ENCODE measurements at places on chromosomes 7 and 10.

DNA sequence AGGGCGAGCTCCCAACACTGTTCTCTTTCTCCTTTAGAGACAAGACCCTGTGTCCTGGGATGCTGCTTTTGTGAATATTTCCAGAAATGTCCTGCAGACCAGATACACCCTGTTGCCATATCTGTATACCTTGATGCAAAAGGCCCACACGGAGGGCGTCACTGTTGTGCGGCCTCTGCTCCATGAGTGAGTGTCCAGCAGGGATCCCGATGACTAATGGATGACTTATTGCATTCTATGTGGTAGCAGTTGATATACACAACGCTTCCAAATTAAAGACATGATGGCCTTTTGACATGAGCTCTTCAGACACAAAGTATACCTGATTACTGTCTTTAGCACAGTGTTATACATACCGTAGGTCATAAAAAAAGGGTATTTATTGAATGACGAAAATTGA is 45.0 kb upstream of the MGAM2 start:
- no peak for DNase-seq

- no peak for DNase-seq
Measured at GRCh38 chr10:77548671-77549070, 88.9 kb downstream of the KCNMA1 start.

GRCh38 chr7:46210467-46210866 is 289.4 kb upstream of the IGFBP3 start:
- DNase-seq = no peak

- DNase-seq = no peak
Measured at GRCh38 chr7:106623853-106624252, 37.1 kb downstream of the CCDC71L start.

DNA sequence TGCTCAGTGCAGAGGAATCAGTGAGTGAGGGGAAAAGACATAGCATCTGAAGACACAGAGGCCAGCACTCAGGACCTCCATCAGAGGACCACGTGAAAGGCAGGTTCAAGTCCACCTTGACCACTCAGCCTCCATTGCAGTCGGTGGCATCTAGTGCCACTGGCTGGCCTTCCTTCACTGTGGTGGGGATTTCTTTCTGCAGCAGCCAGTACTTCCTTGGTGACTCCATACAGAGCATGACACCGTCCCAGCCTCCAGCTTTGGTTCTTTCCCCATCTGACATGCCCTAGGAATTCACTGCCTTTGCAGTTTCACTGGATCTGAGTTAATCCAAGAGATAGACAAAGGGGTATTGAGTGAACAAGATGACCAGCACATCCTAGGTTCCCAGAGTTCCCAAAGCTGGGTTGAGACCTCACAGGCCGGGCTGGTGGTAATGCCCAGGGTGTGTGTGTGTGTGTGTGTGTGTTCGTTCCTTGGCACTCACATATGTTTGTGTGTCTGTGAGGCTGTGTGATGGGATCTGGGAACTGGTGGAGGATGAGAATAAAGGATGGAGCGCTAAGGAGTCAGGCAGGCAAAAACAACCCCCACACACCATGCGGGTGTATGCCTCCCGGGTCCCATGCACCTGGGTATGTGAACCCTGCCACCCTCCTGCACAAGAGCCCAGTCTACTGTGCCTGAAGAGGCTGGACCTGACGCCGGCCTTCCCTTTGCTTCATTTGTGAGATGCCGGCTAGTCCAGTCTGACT is 57.8 kb downstream of the SYPL1 start:
- no peak for DNase-seq

DNA sequence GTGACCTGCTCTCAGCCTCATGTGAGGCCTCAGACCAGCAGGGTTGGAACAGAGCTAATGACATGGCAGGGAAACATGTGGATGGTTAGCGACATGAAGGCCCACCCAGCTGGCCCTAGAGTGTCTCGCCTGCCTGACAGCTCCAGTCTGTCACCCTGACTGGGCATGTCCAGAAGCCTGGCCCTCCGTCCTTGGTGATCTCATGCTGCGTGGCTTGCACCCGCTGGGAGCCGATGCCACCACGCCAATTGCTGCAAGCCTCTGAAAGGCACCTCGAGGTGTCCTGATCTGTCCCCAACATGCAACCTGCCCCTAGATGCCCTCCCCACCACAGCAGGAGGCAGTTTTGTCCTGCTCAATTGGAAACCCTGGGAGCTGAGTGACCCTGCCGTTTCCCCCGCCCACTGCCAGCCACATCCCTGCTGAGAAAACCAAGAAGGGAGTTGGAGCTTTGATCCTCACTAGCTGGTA is 27.8 kb upstream of the RET start:
- DNase-seq = no peak

GRCh38 chr10:10722422-10722821 is 295.2 kb upstream of the CELF2 start:
- DNase-seq = no peak

DNA sequence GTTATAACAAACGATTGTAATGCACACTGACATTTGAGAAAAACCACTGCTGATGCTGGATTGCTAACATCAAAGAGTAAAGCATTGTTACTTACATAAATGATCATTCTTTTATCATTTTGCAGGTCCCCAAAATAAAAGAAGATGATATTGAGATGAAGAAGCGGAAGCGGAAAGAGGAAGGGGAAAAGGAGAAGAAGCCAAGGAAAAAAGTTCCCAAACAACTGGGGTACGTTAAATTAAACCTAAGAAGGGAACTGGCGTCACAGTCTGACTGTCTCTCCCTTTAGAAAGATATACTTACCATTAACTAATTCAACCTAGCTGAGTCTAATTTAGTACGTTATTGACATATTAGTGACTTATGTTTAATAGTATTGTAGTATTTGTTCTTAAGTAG is 28.1 kb downstream of the UBN2 start:
- no peak for DNase-seq

DNA sequence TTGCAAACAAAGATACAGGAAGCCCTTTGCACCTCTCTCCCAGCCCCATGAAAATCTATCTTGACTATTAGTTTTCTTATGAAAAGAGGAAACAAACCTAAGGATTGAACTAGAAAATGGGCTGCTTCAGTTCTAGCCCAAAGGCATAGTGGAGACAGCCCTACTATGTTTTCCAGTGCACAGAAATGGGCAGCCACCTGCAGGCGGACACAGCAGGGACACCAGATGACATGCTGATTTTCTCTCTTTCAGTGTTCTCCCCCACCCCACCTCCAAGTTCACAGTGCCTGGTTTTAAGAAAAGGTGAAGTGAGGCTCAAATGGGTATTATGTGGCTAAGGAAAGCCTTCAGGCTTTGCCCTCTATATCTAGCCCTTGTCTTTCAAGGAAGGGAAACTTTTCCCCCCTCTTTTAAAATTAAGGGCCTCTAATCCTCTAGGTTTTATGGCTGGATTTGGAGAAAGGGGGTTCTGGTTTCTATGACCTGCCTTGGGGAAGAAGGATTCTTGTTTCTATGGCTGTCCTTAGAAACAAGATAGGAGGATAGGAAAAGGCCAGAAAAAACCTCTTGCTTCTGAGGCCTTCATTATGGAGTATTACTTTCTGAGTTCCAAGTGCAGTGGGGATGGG is 23.5 kb upstream of the DDX50 start:
- DNase-seq = no peak

DNA sequence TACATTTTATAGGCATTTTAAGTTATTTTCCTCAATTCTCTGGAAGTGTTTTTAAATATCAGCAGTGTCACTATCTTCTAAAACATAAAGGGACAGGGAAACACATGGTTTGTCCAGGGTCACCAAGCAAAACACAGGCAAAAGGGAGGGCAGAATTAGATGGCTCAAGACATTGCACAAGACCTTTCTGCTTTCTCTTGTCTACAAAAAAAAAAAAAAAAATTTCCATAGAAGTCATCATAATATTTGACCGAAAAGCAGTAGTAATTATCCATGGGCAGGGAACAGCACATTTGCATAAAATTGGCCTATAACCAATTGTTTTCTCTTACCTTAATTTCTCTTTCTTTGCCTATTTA is 703.1 kb upstream of the FZD8 start:
- DNase-seq = no peak

DNA sequence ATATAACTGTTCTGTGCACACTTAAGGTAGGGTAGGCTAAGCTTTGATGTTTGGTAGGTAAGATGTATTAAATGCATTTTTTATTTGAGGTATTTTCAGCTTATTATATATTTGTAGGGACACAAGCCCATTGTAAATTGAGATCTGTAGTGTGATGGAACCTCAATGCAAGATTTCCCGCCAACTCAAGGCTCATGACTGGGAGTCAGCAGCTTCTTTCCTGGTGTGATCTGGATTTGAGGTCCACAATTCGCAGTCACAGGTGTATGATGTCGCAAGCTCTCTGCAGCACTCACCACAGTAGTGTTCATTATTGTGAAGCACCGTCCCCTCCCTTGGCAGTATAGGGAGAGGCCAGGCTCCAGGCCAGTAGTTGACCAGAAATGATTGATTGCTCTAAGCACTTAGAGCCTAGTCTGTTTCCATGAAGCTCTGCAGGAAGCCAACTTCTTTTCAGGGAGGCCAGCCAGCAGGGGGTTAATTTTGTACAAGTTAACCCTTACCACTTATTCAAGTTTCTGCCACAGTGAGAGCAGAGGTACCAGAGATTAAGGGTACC is 54.9 kb downstream of the SEM1 start:
- no peak for DNase-seq

DNA sequence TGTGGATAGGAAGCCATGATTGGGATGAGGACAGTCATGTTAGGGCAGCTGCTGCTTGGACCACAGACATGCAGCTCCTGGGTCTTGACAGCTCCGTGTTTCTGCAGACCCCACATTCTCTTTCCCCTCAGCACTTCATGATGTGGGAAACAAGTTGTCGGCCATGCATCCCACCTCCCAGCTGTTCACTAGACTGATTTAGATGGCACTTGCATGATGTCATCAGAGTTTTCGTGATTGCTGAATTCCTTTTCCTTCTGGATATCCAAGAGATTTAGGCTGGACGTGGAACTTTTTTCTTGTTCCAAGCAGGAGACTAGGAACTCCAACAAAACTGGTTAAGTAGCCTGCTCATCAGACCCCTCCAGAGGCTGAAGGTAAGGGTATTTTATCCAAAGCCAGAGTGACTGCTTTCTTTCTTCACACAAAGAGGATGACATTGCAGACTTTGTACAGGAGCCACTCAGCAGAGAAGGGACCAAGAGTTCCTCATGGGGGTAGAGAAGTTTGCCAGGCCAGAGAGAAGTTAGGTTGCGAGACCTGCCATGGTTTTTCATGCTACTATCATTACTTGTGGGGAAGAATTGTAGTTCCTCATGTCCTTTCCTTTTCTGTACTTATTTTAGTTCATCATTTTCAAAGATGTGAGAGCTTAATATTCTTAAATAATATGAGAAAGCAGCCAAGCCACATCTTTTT is 117.7 kb upstream of the GJD4 start:
- DNase-seq = no peak

DNA sequence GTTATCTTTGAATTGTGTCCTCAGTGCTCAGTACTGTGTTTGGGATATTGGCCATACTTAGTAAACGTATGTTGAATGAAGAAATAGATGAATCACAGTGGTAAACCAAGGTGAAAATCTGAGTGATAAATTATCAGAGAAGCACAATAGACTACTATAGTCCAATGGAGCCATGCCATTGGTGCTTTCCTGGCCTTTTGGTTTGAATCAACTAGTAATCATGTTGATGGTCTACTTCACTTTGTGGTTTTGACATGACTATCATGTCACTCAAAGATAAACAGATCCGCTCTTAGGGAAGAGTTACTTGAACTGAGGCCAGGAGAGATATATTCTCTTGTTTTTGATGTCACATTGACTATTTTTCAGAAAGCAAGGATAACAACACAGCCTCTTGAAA is 86.1 kb upstream of the IGFBP3 start:
- no peak for DNase-seq

GRCh38 chr10:15141136-15142054 is 27.1 kb downstream of the NMT2 start:
- DNase-seq = no peak

DNA sequence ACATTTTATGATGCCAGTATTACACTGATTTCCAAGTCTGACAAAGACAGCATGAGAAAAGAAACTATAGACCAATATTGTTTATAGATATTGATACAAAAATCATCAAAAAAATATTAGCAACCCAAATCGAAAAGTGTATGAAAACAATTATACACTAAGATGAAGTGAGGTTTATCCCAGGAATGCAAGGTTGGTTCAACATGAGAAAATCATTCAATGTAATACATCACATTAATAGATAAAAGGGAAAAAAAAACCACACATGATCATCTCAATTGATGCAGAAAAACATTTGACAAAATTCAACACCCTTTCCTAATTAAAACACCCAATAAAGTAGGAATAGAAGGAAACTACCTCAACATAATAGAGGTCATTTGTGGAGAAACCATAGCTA is 153.9 kb downstream of the DNAJC1 start:
- no peak for DNase-seq

DNA sequence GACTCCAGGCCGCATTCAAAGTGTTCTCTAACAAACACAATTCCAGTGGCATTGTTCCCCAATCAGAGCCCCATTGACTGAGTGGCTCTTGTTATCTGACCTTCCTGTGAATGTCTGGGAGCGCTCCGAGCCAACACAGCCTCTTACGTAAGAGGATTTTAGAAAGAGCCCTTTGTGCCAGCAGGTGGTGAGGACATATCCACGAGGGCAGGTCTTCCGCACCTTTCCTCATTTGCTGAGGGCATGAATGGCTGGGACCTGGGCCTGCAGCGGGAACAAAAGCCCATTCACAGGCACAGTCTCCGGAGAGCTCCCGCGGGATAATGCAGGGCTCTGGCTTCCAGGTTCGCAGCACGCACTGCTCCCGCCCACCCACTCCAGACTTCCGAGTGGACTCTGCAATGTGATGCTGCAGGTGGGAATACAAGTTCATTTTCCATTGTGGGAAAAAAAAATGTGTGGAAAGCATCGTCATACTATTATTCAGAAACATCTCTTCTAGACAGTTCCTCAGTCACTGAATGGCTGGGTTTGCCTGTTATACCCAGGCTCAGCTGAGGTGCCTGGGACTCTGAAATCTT is 295.0 kb upstream of the IGFBP3 start:
- DNase-seq = no peak

GRCh38 chr10:113683300-113683699 is 3.6 kb downstream of the CASP7 start:
- DNase-seq = no peak

- DNase-seq = no peak
Measured at GRCh38 chr10:129778571-129778970, 185.5 kb downstream of the EBF3 start.

DNA sequence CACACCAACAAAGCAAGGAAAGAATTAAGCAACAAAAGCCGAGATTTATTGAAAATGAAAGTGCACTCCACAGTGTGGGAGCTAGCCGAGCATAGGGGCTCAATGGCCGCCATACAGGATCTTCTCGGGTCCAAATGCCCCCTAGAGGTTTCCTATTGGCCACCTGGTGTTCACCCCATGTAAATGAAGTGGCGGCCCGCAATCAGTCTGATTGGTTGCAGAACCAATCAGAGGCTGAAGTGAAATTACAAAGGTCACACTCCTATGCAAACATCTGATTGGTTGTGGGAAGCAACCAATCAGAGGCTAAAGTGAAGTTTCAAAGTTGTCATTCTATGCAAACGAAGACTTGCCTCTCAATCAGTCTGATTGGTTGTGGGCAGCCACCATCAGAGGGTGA is 61.8 kb upstream of the SLC35B4 start:
- DNase-seq = no peak
